ENCODE measurements at places on chromosomes 7 and 10. TPM values are rescaled to one million over a fixed set of nuclear protein-coding genes. Genes with fewer than 3 reads are reported as not detected.

Gene TMEM178B
- not detected for total RNA-seq

Gene PIP
- not detected for total RNA-seq

Gene COL26A1
- not detected for total RNA-seq

Gene GRID1
- total RNA-seq = not detected

Gene CALML3
- 7.7 TPM for total RNA-seq

Gene OPALIN
- not detected for total RNA-seq

Gene KLLN
- total RNA-seq = 0.28 TPM

Gene ZNF398
- 12.6 TPM for total RNA-seq
